ENCODE measurements at places on chromosomes 11 and 22.

DNA sequence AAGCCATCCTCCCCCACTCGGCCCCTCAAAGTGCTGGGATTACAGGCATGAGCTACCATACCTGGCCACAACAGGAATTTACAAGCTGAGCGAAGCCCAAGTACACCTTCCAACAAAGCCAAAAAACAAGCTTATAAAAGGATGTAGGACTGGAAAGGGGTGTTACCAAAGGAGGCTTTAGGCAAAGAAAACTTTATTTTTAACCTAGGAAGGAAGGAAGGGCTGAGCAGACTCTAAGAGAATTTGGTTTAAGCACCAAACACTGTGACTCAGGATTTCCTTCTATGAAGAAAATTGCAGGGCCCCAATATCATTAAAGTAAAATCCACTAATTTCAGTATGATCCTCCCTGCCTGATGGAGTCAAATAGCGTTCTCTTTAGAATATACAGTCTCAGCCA, 12.1 kb downstream of the DENND5A start:
- no peak for DNase-seq

DNA sequence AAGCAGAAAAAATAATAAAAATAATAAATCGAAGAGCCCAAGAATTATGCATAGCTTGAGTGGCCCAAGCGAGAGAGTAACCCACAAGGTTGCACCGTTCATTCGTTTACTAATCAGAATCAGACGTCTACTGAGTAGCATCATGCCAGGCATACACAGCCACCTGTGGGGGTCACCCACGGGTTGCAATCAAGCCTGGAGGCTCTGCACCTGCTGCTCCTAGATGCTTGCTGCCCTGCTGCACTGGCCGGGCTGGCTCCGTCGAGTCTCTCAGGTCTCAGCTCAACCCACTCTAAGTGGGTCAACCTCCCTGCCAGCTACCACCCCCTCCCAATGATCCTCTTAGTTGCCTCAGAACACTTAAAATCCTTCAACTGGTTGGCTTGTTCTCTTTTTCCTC, 2.0 kb upstream of the TESMIN start:
- no peak for DNase-seq

DNA sequence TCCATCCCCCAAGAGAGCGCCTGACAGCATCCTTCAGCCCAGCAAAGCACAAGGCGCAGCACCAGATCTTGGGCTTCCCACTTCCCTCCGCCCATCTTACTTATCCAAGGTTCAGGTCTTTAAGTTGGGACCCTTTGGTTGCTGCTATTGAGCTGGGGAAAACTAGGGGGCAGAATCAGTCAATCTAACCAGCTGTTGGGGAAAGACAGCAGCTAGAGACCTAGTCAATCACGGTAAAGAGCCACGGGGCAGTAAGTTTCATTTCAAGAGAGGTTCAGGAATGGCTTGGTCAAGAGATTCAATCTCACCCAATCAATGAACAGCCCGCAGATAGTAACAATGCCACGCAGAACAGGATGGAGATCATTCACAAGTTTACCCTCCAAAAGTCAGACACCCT, 1.7 kb downstream of the ABTB2 start:
- DNase-seq: no peak

- no peak for DNase-seq
Measured at GRCh38 chr11:8338138-8338537, 74.5 kb upstream of the LMO1 start.

DNA sequence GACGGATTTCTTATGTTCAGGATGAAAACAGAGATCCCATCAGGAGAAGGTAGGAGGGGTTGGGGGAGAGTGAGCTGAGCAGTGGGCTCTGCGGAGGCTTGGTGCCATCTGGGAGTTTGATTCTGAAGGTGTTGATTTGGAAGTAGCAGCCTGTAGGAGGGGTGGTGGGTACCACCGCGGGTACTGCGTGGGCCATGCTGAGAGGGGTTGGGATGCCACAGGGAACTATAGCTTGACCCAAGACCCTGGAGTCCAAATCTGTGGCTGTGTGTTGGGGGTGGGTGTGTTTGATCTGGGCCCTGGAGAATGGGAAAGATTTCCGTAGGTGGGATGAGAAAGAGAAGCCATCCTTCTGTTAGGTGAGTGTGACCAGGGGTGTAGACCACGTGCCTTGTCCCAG, 5.0 kb downstream of the INCENP start:
- DNase-seq: no peak

DNA sequence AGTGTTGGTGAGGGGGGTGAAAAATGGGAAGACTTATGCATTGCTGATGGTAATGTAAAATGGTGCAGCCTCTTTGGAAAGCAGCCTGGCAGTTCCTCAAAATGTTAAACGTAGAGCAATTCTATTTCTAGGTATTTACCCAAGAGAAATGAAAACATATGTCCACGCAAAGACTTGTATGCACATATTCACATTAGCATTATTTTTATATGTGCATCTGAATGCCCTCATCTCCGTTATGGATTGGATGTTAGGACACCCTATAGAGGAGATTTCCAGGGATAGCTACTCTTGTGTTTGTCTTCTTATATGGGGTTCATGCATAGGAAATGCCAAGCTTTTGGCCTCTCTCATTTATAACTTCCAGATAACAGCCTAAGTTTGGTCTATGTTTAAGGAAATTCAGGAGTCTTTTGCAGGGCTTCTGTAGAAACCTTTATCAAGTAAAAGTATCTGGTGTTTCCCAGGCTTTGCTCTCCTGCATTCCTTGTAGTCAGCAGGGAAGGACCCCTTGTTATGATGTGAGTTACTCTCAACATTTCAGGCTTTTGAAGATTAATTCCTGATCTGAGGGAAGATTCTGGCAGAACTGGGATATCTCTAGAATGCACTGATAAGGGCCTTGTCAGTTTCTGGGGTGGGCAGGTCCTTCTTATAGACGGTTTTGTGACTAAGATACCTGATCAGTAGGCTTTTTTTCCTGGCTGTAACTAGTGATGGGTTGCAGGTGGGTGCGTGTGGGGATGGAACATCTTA, 116.8 kb downstream of the TEAD1 start:
- no peak for DNase-seq

DNA sequence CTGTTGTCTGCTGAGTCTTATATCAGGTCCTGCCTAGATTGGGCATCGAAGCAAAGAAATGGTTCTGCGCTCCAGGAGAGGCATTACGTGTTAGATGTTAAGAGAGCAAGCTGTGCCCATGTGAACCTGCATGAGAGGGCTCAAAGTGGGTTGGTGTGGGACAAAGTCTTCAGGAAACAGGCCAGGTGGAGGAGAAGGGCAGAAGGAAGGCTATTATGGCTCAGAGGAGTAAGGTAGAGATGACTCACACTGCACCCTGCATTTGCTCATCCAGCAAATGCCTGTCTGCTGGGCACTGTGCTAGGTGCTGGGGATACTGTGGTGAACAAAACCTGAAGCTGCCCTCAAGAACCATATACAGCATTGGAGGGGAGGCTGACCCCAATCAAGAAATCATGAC, 5.8 kb downstream of the USP35 start:
- no peak for DNase-seq

DNA sequence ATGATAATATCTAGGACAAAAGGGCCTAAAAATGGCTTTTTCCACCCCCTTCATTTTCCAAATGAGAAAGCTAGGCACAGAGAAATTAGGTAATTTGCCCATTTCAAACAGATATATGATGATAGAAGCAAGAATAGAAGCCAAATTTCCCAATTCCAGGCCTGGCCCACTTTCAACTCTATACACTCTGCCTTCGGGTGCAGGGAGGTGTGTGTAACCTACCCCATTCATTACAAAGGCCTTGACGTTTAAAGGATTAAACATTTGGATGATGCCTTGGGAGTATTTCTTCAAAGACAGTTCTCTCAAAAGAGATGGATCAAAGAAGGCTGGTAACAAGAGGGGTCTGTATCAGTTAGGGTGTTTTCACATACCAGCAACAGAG, 134.1 kb downstream of the CCDC34 start:
- no peak for DNase-seq

- no peak for DNase-seq
Measured at GRCh38 chr11:64357904-64358535, 942 bp upstream of the RPS6KA4 start.

DNA sequence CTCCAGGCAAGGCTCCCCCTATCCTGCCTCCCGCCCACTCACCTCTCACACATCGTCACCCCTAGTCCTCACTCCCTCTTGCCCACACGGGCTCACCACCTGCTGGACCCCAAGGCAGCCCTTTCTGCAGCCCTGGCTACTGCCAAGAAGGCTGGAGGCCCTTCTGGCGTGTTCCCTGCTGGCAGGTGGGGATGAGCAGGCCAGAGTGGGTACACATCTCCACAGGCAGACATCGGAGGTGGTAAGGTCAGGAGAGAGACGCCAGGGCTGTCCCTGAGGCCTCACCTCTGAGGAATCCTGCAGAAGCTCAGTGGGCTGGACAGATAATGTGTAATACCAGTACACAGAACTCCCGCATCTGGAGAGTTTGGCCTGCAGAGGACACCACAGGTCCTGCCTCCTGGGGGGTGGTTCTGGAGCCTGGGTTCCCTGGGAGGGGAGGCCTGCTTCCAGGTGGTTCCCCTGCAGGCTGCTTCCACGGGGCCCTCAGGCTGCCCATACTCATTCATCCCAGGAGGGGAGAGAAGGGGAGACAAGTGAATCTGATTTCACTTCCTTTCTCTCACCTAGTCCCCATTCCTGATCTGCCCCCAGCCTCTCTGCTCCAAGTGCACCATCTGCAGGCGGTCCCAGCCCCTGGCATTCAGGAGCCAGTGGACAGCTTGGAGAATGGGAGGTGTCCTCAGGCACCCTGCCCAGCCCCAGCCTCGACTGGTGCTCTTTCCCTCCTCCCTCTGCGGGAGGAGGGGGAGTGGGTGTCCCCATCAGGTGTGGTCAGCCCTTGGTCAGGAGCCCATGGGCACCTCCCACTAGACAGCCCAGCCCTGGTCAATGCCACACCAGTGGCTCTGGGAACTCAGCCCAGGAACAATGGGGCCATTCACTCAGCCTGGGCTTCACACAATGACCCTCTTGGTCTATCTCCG, 6.1 kb upstream of the CHST1 start:
- no peak for DNase-seq

GRCh38 chr11:196786-197731, 4.2 kb downstream of the SCGB1C1 start:
- no peak for DNase-seq

GRCh38 chr11:76287227-76287626, 80.9 kb upstream of the WNT11 start:
- DNase-seq: no peak

- no peak for DNase-seq
Measured at GRCh38 chr11:111322534-111322933, 24.2 kb downstream of the POU2AF3 start.

- no peak for DNase-seq
Measured at GRCh38 chr11:19345519-19345847, 104.7 kb upstream of the E2F8 start.

DNA sequence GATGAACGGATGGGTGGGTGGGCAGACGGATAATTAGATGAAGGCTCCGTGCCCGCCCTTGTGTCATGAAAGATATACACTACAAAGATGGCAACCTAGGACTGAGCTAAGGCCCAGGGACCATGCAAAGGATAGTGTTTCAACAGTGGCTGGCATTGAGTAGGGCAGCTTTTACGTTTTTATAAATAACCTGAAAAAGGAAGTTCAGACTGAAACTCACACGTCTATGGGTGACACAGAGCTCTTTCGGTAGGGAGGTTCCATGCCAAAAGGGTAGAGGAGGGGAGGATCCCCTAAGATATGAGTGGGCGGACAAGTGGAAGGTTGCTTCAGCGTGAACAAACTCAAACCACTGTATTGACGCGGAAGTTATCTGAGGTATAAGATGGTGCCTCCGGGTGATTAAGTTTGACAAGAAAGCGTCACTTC, 90.5 kb downstream of the UBASH3B start:
- no peak for DNase-seq

DNA sequence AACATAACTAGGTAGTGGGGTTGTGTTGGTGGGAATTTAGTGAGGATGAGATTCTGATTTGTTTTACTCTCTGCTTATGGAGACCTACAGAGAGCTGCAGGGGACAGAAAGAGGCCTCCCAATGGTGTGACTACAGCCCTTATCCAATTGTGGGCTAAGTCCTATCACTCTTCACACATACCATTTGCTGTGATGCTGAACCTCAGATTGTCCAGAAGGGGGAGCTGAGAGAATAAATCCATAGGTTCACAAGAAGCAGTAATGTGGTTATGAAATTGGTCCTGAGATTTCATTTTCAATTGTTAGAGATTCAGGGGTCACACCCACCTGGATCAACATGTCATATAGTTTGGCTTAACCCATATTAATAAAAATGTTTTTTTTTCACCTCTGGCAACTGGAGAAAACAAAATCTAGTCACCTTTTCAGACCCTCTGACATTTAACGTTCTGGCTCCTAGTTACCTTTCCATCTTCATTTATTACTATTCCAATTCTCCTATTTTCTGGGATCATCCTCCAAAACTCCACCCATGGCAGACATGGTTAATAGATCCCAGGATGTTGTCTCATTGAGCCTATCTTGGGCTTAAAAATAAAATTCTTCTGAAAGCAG, 53.3 kb upstream of the PTPN5 start:
- peak; percentile 9 for DNase-seq

DNA sequence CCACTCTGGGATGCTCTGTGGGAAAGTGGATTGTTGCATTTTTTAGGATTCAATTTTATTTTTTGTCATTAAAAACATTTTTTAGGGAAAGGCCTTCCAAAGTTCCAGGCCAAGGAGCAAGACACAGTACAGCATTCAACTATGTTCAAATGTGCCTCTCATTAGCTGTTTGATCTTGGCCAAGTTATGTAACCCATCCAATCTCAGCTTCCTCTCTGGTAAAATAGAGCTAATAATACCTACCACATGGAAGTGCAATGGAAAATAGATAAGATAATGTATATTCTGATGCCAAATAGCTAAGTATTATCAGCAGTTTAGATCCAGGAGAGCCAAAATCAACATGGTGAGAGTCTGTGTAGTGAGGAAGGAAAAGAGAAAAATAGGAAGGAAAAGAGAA, 220.3 kb upstream of the SESN3 start:
- DNase-seq: no peak

DNA sequence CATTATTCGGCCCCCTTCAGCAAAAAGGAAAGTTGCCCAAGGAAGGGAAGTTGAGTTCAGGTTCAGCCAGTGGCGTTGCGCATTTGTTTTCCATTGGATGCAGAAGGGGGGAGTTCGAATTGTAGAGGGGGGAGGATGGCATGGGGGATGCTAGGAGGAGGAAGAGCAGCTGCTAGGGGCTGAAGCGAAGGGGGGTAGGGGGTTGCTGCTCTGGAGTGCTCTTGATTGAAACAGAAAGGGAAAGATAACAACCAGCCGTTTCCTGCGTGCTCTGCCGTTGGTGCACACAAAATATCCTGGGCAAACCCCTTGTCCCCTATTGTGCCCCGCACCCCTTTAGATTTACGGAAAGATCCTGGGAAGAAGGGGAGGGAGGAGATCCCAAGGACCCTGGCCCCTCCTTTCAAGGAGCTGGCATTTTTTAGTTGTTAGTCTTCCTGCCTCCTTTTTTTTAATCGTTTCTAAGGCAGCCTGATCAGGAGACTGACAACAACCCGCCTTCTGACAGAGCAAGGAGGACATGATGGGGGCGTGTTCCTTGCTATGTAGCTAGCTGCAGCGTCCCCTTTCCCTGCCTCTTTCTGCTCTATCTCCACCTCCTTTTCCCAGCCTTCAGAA, 2.1 kb downstream of the KMT2A start:
- peak; percentile 86 for DNase-seq

GRCh38 chr11:75033916-75034315, 45.2 kb downstream of the NEU3 start:
- DNase-seq: no peak

GRCh38 chr11:103636232-103636631, 400.2 kb upstream of the DDI1 start:
- DNase-seq: no peak

GRCh38 chr11:110362971-110363509, 66.6 kb upstream of the RDX start:
- no peak for DNase-seq
